Hematopoietic multipotent progenitor cell treated with erythropoietin and hydrocortisone succinate and interleukin-3 and kit ligand, for 15 days (in vitro differentiated cells): ENCODE measurements at places on chromosomes 3 and 15.

- no peak for DNase-seq
Observed at GRCh38 chr15:36403351-36403750, 176.1 kb upstream of the CDIN1 start.

DNA sequence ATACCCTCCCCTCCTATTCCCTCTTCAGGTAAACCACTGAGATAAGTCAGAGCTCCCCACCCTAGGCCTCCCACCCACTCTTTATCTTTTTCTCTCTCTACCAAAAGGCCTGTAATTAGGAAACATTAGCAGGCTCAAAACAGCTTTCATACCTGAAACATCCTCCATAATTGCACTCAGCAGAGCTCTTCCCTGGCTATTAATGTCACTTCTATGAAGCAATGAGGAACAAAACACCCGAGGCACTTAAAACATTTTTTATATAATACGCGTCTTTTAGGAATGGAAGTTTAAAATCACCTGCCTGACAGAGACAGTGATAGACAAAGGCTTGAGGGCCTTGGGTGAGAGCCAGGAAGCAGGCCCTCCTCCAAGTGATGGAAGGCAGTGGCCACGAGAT lies 138.9 kb downstream of the EPHB1 start:
- DNase-seq: no peak

DNA sequence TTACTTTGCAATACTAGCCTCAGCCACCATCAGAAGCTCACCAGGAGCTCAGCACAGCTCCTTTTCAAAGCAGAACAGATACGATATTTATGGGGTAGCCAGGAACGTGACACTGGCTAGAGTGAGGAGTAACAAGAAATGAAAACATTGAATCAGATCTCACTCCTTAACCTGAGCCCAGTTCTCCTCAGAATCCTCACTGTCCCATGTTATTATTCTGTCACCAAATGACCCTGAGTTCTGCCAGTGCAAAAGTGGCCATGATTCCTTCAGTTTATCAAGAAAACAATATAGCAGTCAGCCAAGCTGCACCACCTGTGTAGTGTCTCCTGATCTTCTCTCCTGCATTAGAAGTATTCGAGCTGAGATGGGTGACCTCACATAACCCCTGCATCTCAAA lies 956.7 kb downstream of the TUSC7 start:
- DNase-seq: no peak

DNA sequence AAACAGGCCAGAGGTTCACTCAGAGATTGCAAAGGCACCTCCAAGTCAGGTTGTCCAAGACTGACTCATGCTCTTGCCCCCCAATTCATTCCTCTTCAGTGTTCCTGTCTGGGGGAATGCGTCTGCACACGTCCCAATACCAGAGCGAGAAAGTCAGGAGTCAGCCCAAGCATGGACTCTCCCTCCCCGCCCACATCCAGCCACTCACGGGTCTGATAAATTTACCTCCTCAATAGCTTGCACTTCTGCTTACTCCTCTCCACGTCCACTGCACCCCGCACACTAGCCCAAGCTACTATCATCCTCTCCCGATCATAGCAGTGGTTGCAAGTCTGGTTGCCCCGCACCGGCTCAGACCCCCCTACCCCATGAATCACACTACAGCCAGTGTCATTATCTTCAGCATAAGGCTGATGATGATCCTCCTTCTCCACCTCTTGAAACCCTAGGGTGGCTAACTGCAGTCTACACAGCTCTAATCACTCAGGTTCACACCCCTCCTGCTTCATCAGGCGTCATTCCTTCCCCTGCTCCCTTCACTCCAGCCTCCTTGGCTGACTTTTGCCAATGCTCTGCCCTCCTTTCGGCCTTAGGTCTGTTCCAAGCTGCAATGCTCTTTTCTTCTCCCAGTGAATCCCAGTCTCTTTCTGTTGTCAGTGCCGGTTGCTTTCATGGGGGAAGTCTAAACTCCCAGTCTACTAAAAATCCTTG lies 27.6 kb upstream of the MYO1E start:
- no peak for DNase-seq

DNA sequence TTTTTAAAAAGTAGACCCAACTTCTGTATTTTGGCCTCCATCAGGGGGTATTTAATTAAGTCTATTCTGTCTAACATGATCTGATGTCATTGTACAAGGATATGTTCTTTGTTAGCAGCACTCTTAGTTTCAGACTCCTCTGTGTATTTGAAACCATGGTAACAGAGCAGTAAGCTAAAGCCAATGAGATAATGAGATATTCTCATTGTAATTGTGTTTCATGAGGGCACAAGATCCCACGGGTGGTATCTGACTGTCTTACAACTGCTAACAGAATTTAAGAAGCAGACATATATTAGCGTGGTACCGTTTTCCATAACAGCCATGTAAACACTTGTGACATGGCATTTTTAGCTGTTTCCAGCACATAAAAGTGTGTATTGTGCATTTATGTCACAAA lies 251.2 kb upstream of the VEPH1 start:
- DNase-seq: no peak

DNA sequence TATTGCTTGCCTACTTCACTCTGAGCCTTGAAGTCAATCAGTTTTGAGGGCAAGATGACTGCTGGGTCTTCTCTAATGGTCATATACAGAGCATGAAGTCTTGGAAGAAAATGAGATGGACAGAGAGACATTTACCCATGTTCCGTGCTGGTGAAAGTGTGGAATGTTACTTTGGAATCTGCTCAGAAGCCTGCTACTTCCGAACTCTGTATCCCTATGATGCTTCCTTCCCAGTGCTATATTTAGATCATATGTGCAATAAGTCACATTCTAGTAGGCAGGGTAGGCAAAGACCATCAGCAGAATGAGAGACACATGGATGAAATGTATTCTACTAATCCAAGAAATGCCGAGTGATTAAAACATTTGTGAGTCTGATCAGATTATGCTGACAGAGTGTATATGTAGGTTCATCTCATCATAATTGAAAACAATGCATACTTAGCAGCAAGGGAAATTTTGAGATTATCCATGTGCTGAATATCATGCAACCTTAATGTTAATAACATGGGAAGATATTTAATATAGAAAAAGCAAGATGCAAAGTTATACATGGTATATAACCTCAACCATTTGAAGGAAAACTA lies 60.5 kb downstream of the RAB7A start:
- DNase-seq: no peak
